SHP77 treated with DMSO at 0.1 percent for 48 hours (cell line): ENCODE measurements at places on chromosomes 1 and 21.

DNA sequence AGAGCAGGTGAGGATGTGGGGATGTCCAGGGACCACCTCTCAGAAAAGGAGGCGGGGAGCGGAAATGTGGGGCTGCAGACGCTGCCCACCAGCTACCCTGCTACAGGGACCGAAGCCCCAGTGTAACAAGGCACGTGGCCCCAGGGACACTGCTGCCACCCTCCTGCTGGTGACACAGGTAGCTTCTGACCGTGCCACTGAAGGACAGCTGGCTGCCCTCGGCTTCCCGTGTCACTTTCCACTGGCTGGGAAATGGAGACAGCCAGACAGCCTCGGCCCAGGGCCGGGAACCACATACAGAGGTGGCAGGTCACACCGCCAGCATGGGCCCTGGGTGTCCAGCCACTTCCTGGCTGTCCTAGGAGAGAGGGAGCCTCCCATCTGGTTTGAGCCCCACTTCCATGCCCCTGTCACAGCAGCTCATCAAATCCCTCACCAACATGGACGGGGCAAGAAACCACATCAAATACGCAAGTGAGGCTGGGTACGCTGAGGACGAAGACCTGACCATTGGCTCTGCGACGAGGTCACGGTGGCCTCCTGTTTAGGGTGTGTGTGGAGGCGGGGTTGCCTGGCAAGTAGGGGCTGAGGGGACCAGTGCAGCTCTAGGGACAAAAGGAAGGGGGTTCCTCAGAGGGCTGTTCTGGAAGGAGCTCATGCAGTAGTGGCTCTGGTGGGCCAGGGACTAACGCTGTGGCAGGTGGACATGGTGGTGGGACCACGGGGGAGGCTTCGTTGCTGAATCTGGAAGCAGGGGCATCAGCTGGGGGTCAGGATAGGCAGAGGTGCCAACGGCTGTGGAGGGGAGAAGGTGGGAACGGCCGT is 5.0 kb downstream of the PEX10 start:
- no peak for DNase-seq

DNA sequence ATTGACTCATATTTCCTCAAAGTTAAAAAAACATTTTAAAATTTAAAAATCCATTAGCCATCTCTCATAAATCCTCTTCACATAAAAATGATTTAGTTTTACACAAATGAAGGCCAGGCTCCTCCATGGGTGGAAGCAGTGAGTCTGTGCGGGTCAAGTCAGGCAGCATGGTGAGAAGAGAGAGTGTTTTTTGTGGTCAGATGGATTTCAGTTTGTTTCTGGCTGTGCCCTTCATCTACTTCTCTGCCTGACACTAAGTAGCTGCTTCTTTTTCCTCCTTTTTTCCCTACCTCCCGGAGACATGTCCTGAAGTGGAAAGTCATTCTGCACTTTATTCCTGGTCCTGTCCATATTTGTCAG is 10.3 kb downstream of the PLA2G4A start:
- no peak for DNase-seq

GRCh38 chr21:27759091-27759659 is 792.3 kb upstream of the ADAMTS5 start:
- DNase-seq: no peak

DNA sequence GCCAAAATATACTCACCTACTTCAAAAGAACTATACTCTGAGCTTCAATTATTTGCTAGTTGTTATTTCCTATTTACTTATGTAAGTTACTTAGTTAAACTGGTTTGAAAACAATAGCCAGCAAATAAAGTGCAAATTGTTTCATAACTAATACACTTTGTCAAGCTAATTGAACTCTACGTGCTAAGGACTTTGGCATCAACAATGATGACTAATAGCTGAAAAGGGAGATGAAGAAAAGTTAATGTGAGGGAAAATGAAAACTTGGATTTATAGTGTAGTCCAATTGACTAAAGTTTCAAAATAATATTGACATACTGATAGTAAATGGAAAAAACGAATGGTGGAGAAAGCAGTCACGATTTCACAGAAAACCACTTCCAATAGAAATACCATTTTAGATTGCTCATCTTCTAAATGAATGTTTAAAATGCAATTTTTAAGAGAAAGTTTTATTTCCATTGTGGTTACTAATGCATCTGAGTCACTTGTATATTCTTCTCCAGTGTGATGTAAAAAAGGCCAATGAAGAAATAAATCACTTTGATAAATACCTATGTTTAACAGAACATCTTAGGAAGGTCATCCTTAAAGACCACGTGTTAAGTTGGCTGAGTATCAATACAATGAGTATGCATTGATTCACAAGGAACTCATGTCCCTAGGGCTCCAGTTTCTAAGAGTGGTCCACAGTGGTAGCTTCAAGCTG is 455.2 kb downstream of the LTN1 start:
- DNase-seq: no peak

DNA sequence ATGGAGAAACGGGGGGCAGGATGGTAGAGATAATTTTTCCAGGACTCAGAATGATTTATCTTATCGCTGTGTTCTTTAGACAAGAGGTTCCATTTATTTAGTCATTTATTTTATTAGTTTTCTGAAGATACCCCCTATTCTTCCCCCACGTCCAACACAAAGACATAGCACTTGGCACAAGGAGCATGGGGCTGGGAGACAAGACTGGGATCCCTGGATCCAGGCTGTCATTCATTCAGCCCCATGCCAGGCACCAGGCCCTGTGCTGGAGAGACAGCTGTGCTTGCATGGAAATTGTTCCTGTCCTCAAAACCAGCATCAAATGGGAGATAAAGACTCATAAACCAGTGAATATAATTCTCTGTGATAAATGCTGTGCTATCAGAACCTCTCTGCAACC is 27.1 kb upstream of the PLXNA2 start:
- DNase-seq: no peak

DNA sequence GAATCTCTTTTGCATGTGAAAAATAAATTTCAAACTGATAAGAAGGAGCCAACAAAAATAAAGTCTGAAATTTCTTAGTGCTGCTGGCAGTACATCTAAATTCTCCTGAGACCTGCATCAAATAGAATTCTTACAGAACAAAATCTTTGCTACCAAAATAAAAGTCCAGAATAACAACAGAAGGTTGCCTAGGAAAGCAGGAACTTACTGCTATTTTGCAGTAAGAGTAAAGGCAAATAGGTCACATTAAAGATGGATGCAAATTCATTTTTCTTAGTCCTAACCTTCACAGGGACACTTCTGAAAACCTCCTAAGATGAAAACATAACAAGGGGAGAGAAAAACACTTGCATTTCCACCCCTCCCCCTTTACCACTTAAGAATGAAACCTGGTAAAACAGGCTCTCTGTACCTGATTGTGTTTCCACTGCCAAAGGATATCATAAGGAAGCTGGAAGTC is 59.0 kb downstream of the RUSC1 start:
- no peak for DNase-seq

DNA sequence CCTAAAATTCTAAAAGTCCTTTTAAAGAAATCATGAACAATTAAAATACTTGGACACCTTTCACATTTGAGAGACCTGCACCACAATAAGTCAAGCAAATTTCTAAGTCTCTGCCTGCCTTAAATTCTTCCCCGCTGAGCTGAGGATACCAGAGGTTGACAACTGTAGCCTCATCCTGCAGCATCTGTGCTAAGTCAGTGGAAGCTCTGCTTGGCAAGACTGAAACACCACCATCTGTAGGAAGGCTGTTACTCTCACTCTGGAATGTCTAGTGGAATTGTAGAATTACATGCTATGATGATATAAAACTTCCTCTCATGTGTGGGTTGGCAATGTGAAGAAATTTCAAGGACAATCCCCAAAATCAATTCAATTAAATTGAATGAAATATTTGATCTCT is 1756.5 kb downstream of the NCAM2 start:
- DNase-seq: no peak

- DNase-seq: no peak
These were observed 1.3 kb upstream of the ZNF436 start for GRCh38 chr1:23370709-23371584.

GRCh38 chr1:22275626-22276395 is 132.9 kb upstream of the WNT4 start:
- DNase-seq: peak; percentile 26

DNA sequence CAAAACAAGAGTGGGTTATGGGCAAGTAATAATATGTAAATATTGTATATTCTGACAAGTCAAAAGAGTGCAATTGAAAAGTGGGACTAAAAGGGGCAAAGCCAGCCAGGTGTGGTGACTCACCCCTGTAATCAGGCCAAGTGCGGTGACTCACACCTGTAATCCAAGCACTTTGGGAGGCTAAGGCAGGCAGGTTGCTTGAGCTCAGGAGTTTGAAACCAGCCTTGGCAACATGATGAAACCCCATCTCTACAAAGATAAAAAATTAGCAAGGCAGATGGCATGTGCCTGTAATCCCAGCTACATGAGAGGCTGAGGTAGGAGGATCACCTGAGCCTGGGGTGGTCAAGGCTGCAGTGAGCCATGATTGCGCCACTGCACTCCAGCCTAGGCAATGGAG is 304.0 kb downstream of the HHIPL2 start:
- DNase-seq: no peak

GRCh38 chr1:152495066-152495675 is 15.4 kb upstream of the LCE5A start:
- DNase-seq: peak; percentile 31

DNA sequence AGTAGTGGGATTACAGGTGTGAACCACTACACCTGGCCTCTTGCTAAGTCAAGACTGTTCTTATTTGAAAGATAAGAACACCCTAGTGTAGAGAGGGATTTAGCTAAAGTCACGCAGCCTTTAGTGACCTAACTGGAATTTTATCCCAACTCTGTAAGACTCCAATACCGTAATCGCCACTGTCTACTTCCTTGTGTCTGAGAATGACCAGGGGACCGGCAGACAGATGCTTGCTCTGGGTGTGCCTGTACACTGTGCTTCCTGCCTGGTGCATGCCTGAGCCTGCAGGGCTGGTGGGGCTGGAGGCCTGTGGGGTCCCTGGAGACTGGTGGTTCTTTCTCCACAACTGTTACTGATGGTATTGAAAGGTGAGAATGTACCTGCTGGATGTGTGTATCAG is 15.3 kb downstream of the MFSD2A start:
- no peak for DNase-seq
